Fibroblast of skin of scalp (primary cell): ENCODE measurements at places on chromosomes 4 and X.

DNA sequence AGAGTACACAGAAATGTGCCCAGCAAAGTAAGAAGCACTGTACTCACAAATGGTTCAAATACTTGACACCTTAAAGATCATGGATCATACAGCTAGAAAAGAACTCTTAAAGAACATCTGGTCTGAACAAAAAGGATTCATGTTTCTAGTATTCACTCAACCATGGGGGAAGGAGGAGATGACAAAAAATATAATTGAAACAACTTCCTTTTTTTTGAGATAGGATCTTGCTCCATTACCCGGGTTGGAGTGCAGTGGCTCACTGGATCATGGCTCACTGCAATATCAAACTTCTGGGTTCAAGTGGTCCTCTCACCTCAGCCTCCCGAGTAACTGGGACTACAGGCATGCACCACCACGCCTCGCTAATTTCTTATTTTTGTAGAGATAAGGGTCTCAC is 6.0 kb downstream of the DHX15 start:
- no peak for DNase-seq

GRCh38 chr4:76628251-76628650 is 193.2 kb downstream of the SHROOM3 start:
- no peak for DNase-seq

- no peak for DNase-seq
Measured at GRCh38 chr4:84968925-84969324, 2.4 kb upstream of the WDFY3 start.

DNA sequence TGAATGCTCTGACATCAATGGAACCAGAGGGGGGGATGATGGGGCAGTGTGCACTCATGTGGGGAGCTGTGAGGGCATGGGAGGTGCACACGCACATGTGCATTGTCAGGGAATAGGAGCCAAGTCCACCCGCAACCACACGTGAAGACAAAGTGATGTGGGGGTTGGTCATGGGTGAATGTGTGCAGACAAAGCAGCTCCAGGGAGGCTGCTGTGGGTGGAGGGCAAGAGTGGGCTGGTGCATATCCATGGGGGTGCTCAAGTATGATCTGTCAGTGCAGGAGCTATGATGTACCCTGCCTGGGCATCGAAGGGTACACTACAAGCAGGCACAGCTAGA is 301.9 kb downstream of the TEX13C start:
- no peak for DNase-seq

GRCh38 chrX:1545776-1546408 is 8.9 kb upstream of the P2RY8 start:
- DNase-seq, result no peak

DNA sequence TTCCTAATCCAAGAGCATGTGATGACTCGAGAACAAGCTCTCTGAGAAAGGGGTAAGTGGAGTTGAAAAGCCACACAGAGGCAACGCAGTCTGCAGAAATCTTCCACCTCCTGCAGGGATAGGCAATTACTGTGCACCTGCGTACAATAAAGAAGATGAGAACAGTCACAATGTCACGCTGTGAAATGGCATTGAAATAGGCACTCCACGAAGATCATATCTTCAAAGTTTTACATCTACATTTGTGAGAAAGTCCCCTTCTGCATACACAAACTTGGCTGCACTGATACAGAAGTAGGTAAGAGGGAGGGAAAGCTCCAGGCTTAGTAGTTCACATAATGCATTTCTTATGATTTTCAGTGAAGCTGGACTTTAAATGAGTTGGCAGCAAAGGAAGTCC is 27.1 kb downstream of the DDX60L start:
- no peak for DNase-seq

DNA sequence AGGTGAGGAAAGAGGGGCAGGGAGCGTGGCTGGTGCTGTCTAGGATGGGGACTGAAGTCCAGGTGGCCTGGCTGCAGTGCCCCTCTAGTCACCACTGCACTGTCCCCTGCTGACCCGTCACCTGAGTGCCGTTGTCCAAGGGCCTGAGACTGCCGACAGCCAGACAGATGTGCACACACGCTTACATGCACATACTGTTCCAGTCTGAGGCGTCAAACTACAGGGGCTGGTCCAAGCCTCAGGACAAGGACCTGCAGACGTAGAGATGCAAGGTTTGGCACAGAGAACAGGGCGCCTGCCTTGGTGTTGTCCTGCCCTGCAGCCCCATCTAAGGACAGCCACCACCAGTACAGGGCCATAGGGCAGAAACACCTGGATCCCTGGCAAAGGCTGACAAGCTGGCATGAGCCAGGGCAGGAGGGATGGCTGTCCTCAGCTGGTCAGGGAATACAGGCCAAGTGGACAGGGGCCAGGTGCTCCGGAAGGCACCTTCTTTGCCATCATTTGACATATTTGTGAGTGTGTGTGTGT is 1.7 kb downstream of the SLC2A9 start:
- no peak for DNase-seq

DNA sequence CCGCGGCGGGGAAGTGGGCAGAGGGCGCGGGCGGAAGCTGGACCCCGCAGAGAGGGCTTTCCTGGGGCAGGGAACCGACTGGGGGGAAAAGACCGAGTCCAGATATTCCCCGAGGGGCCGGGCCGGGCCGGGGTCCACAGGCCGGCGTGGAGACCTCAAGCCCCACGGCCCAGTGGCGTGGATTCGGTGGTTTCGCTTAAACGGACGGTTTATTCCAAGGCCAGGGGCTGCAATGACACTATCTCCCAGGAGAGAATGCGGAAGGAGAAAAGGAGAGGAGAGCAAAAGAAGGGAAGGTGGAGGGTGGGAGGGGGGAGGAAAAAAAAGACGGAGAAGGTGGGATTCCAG is 10.8 kb downstream of the ARX start:
- no peak for DNase-seq

- no peak for DNase-seq
Measured at GRCh38 chr4:75321484-75321883, 192.7 kb downstream of the RCHY1 start.

- peak; percentile 40 for DNase-seq
Measured at GRCh38 chr4:53361451-53361850, 4.4 kb downstream of the SCFD2 start.

DNA sequence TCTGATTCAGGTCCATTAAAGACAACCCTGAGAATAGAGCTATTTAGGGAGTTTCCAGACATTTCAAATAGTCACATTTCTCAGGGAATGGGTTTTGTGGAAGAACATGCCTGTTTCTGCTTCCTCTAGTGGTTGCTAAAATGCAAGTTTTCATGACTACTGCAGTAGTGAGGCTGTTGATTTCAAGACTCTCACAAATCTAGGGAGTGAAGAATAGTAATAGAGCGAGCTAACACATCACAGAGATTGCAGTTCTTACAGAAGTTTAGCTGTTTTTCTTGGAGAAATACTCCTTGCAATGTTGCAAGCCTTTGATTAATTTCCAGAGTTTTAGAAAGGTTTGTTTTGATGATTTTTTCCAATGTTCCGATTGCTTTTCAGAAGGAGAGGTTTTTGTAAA is 610.2 kb upstream of the HTR2C start:
- no peak for DNase-seq

- DNase-seq, result peak; percentile 91
Measured at GRCh38 chr4:94976371-94977011, 218.7 kb downstream of the BMPR1B start.

DNA sequence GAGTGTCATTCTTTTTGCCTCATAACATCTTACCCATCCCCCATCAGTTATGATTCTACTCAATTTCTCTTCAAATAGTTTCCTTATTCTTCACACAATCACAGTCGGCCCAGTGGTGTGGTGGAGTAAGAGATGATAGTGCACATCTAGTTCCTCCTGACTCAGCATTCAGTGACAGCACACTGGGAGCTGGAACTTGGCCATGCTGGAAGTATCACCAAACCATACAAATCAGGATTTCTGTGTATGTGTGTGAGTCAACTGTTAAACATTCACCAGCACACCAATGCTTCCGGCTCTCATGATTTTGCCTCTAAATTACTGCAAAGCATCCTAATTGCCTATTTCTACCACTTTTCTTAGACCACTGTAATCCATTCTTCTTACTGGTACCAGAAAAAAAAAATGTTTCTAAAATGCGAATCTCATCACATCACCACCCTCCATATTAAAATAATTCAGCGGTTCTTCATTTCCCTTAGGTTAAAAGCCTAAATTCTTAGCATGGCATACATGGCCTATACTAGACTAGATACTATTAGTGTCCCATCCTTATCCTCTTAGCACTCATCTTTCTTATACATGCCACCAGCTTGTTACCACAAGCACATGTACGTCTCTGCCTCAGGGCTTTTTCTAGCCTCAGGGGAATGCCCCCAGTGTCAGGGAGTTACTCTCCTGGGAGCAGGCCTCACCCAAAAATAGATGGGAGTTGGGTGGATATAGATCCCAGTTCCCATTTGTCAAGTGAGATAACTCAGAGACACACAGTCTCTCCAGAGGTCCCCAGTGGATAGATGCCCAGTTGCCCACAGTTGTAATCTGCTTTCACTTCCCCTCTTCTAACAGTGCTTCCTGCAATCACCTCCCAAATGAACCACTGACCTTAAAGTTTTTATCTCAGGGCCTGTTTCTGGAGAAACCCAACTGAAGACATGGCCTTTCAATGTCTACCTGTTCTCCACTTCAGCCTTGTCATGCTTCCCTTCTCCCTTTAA is 49.2 kb upstream of the DDX53 start:
- DNase-seq, result peak; percentile 93

DNA sequence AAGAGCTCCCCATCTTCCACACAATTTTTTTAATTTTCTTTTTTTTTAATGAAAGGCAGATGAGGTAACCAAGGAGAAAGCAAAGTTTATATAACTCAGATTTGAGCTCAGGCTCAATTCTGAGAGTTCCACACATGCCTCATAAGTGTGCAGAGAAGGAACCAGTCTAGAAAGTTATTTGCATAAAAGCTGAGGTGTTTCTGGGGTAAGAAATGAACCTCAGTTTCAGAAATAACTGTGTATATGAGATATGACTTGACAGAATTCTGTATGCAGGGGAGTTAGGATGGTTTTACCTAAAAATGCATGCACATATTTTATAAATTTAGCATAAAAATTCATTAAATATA is 51.3 kb downstream of the DTHD1 start:
- no peak for DNase-seq

DNA sequence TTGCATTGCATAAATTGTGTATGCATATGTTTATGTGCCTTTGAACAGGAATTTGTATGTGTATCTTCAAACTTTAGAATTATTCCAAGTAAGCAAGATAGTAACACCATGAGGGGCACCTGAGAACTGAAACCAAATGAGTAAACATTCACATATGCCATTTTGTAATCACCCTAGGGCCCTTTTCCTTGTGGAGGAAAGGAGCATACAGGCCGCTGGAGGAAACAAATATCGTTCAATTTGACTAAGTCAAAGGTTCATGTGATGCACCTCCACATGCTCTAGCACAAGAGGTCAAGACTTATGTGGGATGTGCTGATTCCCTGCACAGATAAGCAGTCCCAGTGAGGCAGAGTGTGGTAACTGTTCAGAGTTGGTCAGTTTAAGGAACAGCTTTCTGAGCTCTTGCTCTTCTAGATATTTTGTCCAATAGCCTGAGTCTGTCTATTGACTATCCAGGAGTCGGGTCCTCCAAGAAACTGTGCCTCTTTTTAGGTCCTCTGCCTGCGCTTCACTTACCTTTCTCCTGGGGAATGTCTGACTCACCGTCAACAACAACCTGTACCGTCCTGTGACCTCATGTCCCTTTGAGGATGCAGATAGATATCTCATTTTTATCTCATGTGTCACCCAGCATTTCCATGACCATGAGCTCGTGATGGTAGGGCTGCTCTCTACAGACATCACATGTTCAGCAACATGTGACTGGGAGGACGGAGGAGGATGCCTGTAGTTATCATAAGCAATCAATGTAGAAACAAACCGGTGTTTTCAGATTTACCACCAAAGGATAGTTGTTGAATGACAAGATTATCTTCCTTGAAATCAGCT is 196.9 kb downstream of the NWD2 start:
- DNase-seq, result no peak

- peak; percentile 9 for DNase-seq
Measured at GRCh38 chr4:80471756-80472155, 136.2 kb downstream of the CFAP299 start.

DNA sequence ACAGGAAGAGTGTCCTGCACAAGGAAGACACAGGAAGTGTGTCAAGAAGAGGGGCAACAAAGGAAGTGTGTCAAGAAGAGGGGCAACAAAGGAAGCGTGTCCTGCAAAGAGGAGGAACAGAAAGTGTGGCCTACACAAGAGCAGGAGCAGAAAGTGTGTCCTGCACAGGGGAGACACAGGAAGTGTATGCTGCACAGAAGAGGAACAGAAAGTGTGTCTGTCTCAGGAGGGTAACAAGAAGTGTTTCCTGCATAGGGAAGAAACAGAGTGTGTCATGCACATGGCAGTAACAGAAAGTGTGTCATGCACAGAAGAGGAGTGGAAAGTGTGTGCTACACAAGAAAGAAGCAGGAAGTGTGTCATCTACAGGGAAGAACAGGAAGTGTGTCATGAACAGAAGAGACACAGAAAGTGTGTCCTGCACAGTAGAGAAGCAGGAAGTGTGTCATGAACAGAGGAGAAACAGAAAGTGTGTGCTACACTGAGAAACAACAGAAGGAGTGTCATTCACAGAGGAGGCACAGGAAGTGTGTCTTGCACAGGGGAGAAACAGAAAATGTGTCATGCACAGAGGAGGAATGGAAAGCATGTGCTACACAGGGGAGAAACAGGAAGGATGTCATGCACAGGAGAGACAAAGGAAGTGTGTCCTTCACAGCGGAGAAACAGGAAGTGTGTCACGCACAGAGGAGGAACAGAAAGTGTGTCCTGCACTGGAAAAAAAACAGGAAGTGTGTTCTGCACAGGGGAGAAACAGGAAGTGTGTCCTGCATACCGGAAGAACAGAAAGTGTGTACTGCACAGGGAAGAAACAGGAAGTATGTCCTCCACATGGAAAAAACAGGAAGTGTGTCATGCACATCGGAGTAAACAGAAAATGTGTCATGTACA is 526.4 kb upstream of the PRKX start:
- no peak for DNase-seq

DNA sequence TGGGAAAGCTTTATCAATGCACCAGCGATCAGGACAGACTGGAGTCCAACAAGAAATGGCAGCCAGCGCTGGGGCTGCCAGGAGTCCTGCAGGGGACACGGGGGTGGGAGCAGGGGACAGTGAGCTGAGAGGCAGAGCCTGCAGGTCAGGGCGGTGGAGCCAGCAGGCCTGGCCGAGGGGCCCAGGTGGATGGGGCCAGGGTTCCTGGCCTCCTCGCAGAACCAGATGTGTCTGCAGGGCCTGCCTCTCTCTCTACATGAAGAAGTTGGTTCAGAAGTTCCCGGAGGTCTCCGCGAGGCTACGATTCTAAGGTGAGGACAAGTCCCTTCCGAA is 63.6 kb downstream of the CPZ start:
- DNase-seq, result no peak

DNA sequence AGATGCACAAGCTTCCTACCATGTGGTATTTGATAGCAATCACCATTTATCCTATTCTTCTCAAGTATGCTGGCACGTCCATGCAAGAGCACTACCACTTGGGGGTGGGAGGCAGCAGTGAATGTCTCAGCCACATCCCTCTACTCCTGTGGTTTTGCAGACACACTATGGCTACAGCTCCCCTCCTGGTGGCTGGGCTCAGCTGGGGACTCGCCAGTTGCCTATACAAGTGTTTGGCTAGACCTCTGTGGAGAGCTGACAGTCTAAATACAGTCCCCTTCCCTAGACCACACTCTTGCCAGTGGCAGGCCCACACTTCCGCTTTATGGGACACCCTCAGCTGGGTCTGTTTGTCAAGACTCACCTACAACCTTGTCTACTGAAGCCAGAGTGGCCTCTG is 53.2 kb downstream of the ADGRA3 start:
- DNase-seq, result peak; percentile 2
